ENCODE measurements at places on chromosomes 16 and 17.

- no peak for DNase-seq
Measured at GRCh38 chr16:19142939-19143598, 25.0 kb upstream of the SYT17 start.

DNA sequence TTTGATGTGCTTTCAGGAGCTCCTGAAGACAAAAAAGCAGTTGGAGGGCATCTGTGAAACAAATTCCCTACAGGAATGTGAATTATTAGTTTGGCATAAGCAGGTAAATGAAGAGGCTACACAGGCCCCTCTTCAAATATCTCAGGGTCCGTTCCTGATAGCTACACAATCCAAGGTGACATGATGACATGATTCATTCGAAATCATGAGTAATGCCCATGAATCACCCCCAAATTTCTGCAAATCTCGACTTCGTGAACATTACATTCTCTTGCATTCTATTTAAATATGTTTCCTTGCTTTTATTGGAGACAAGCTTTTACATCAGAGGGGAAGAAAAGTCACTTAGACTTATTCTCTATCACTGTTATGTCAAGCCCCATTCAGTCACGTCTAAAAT, 22.3 kb downstream of the GAN start:
- DNase-seq, result no peak

- DNase-seq, result no peak
Measured at GRCh38 chr17:1006054-1006453, 9.1 kb downstream of the TIMM22 start.

DNA sequence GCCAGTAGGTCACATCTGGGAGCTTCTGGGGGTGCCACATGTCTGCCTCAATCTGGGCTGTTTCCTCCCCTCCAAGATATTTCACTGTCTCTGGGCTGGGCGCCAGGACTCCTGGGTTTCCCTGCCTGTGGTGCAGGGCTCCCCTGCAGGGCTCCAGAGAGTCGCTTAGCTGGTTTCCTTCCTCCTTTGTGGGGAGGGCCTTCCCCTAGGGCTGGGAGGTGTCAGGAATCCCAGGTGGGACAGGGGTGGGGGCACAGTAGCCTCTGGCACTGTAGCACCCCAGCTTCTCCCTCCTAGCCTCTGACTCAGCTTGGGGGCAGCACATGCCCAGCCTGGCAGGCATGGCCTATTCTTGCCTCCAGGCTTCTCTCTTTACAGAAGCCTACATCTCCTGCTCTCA, 2.6 kb downstream of the RARA start:
- DNase-seq, result peak; percentile 15

DNA sequence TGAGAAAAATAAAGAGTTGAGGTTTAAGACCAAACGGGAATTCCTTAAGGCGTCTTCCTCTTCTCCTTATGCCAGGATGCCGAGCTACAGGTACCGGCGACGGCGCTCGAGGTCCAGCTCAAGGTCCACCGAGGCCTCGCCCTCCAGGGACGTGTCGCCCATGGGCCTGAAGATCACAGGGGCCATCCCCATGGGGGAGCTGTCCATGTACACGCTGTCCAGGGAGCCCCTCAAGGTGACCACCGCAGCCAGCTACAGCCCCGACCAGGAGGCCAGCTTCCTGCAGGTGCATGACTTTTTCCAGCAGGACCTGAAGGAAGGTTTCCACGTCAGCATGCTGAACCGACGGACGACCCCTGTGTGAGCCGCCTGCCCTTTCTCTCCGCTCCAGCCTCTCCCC, 13.7 kb upstream of the CACNG1 start:
- no peak for DNase-seq

DNA sequence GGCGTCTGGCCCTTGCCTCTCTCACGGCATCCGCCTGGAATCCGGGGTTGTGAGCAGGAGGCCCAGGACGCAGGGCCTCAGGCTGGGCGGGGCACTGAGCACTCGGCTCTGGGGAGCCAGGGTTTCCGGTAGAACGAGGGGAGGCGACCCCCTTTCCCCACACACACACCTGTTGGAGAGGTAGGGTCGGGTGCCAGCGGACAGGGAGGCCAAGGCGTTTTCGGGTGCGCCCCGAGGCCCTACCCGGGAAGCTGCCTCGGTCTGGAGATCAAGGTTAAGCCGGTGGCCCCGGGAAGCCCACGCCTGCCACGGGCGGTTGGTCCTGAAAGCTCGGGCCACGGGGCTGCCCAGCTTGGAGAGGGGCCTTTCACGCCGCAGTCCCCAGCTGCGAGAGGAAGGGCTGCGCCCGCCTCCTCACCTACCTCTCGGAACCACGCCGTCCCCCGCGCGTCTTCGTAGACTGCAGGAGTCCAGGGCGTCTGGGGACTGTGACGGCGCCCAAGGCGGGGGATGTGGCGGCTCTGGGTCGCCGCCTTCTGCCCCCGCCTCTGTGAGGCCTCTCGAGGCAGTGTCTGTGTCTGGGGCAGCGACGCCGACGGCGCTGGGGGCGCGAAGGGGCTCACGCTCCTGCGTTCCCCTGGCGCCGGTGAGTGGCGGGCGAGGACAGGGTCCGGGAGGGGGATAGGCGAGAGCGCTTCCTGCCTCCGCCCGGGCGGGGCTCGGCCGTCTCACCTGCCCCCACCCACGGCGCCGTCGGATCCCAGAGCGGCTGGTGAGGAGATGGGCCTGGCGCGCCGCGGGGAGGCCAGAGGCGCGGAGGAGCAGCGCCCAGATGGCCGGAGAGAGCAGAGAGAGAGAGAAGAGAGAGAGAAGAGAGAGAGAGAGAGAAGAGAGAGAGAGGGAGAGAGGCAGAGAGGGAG, 20.3 kb upstream of the HOXB9 start:
- DNase-seq, result peak; percentile 31

- no peak for DNase-seq
Measured at GRCh38 chr17:38556239-38556638, 49.5 kb downstream of the SRCIN1 start.

- no peak for DNase-seq
Measured at GRCh38 chr16:30839523-30840227, 52.7 kb upstream of the ZNF629 start.

All from activated CD4-positive, alpha-beta memory T cell treated with anti-CD3 and anti-CD28 coated beads, Interleukin-2, amount 10 ng/mL, durations not matched to agents 7 days and 5 days (primary cell).